Endodermal cell (in vitro differentiated cells): ENCODE measurements at places on chromosomes 3 and 15. TPM values are rescaled to one million over a fixed set of nuclear protein-coding genes. Genes with fewer than 3 reads are reported as not detected.
A peak's percentile ranks its signal among the peaks of the same experiment; 100 is the strongest.

- no peak for DNase-seq
Observed at GRCh38 chr15:68298882-68299381, 21.4 kb downstream of the FEM1B start.

GRCh38 chr15:64536244-64536836 is 76.0 kb downstream of the ZNF609 start:
- no peak for DNase-seq

The OR4M2 gene
- not detected in 2 replicates for total RNA-seq

The KCNAB1 gene
- total RNA-seq: 0.59 and 0.81 TPM in 2 replicates

The WDR93 gene
- 0.24 to 0.40 TPM (median 0.36 TPM) in 3 replicates for total RNA-seq

GRCh38 chr3:2826453-2826852 is 283.7 kb downstream of the IL5RA start:
- DNase-seq: no peak

DNA sequence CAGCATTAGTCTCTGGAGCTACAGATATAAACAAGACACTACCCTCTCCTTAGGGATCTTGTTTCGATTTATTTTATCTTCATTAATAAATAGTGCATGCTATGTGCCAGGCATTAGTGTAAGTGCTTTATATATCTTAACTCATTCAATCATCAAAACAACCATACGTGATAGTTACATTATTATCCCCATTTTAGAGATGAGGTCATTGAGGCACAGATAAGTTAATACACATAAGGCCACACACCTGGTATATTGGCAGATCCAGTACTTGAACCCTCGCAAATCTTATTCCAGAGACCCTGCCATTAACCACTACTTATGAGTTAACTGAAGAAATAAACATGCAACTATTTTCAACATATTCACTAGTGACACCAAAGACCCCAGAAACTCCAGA is 25.7 kb upstream of the NR2F2 start:
- DNase-seq: no peak

DNA sequence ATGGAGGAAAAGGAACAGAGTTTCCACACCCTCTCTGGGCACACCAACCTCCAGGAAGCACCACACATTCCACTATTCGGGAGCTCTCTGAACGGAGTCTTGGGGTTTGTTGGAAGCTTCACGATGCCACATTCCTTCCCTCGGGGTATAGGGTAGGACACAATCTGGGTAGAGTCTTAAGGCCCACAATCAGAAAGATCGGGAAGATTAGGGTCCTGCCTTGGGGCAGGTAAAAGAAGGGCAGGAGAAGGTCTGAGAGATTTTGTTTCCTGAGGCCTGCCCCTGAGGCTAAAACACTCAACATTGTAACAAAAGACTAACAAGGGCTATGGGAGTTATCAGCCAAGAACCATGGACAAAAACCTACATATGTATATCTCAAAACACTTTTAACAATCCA is 89.2 kb upstream of the RAP2B start:
- no peak for DNase-seq

The ACTC1 gene
- 42.5 and 44.9 TPM in 2 replicates for total RNA-seq

The MAP2K1 gene
- total RNA-seq: 72.8 to 148 TPM (median 73.7 TPM) in 3 replicates

The CHST13 gene
- 1.6 and 1.7 TPM in 2 replicates for total RNA-seq

The CADPS gene
- total RNA-seq: 10.4 to 11.7 TPM (median 11.6 TPM) in 3 replicates

The FES gene
- total RNA-seq: 21.7 and 29.9 TPM in 2 replicates

- DNase-seq: no peak
Observed at GRCh38 chr3:149941186-149941585, 29.5 kb downstream of the PFN2 start.

- DNase-seq: no peak
Observed at GRCh38 chr3:46065294-46065705, 38.0 kb upstream of the XCR1 start.

The GPR149 gene
- not detected in 2 replicates for total RNA-seq

The SAXO2 gene
- total RNA-seq: 22.8 to 25.9 TPM (median 23.9 TPM) in 3 replicates

The GNAT1 gene
- total RNA-seq: 0.42 to 2.1 TPM in 2 of 3 replicates, not detected in the other

- no peak for DNase-seq
Observed at GRCh38 chr3:54421943-54422342, 299.6 kb downstream of the CACNA2D3 start.

DNA sequence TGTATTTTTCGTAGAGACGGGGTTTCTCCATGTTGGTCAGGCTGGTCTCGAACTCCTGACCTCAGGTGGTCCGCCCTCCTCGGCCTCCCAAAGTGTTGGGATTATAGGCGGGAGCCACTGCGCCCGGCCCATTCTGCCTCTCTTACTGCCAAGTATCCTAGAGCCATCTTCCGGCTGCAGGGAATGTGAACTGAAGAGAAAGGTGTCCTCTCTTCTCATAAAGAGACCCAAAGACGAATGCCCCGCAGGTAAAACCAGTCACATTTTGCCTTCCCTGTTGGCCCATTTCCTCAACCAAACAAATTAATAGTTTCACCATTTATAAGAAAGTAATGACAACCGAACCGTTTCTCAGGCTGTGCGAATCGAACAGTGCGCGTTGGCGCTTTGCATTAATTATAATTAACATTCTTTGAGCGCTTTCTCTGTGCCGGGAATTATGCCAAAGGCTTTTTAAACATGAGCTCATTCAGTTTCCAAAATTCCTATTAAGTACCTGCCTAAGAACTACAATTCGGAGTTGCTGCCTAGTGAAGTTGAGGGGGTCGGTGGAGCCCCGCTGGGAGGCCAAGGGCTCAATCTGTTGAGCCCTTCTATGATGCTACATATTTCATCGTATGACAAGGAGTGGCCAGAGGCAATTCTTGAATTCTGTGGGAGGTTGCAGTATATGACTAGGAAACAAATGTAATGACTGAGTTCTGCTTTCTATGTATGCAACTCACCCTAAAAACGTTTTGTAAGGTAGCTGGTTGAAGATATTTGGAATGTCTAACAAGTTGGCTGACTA is 819 bp upstream of the RPL24 start:
- no peak for DNase-seq

DNA sequence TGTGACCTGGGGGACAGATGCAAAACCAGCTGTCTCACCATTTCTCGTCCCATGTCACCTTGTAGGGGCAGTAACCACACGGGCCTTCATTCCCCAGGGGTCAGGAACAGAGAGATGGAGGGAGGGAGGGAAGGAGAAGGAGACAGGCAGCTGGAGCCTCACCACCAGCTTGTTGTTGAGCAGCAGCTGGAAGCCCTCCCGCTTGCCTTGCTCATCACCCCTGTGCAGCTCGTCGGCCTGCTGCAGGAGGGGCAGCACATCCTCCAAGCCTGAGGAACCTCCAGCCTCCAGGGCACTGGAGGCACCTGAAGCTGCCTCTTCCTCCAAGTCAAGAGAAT is 10.3 kb downstream of the RMDN3 start:
- no peak for DNase-seq

DNA sequence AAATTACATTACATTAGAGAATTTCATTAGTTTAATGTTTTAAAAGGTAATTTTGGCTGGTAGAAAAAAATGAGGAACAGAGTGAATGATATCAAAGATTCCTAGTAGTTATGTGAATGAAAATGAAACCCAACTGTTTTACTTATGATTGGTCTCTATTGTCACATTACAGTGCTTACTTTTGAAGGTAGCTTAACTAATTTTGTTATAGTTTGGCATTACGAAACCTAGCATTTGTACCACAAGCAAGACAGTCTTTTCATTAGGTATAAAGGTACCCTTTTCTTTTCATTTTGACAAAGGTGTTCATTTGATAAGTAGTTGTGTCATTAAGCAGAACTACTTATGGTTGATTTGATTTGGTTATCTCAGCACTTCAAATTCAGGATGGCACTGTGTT is 6.9 kb downstream of the SELENOT start:
- DNase-seq: no peak

DNA sequence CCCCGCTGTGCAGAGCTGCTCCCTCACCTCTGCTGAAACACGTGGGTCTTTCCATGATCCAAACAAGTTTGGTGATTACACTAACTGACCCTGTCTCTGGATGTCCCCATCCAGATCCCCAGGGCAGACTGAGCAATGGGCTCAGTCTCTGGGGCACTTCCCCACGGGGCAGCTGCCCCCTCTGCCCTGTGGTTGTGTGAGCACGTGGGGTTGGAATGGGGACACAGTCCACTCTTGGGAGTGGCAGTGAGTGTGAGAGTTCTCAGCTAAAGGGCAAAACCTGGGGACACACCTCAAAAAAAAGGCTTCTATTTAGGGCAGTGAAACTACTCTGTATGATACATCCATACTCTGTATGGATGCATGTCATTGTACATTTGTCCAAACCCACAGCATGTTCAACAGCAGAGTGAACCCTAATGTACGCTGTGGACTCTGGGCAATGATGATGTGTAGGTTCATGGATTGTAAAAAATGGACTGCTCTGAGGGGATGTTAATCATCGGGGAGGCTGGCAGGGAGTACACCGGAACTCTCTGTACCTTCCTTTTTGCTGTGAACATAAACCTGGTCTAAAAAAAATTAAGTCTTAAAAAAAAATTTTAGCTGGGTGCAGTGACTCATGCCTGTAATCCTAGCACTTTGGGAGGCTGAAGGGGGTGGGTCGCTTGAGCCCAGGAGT is 49.9 kb upstream of the BLM start:
- no peak for DNase-seq

The DPPA2 gene
- 1.5 to 1.7 TPM (median 1.6 TPM) in 3 replicates for total RNA-seq

DNA sequence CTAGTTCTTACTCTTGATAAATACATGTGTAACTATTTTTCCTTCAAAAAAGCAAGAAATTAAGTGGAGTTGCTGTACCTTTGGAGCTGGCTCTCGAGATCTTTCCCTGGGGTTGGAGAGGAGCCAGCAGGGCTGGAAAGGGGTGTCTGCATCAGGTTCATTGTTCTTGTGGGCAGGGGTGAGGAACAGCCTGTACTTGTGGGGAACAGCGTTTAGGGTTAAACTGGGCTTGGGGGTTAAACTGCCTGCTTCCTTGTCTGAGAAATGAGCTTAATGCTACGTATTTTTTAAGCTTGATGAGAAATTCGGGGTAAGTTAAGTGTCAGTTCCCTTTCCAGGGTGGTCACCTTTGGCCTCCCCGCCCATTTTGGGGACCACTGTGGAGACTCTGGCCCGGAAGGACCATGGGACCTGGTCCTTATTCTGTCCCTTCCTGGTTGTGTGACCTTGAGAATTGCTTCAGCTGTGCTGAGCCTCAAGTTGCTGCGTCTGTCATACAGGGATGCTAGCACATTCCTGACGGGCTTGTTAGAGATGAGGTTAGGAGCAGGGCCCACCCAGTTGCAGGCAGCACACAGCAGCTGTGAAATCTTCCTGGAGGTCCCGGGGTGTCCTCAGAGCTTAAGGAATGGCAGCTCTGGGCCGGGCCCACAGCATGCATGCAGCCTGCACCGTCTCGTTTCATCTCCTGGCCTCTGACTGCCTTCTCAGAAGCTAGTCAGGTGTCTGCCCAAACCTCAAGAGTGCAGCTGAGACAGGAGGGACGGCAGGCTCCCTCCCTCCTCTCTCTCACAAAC is 11.6 kb downstream of the H1-8 start:
- no peak for DNase-seq

DNA sequence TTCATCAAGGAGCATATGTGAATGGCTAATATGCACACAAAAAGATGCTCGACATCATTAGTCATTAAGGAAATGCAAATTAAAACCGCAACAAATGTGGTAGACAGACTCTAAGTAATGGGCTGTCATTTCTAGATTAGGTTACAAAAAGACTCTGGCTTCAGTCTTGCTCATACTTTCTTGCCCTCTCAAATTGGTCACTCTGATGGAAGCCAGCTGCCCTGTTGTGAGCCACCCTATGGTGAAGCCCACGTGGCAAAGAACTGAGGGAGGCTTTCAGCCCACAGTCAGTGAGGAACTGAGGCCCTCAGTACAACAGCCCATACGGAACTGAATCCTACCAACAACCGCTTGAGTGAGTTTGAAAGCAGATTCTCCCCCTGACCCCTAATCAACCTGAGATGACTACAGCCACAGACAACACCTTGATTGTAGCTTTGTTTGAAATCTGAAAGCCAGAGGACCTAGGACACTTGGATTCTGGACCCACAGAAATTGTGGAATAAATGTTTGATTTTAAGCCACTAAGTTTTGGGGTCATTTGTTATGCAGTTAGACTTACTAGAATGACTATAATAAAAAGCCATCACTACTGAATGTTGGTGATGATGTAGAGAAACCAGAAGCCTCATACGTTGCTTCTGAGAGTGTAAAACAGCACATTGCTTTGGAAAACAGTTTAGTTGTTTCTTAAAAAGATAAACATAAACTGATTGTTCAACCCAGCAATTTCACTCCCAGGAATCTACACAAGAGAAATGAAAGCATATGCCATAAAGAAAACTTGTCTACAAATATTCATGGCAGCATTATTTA is 45.7 kb downstream of the EHHADH start:
- no peak for DNase-seq

The LRRN1 gene
- total RNA-seq: 216 and 222 TPM in 2 replicates

The CLDN18 gene
- total RNA-seq: 0.13 and 0.20 TPM in 2 replicates

The MYRIP gene
- 2.2 to 4.3 TPM (median 3.8 TPM) in 3 replicates for total RNA-seq

DNA sequence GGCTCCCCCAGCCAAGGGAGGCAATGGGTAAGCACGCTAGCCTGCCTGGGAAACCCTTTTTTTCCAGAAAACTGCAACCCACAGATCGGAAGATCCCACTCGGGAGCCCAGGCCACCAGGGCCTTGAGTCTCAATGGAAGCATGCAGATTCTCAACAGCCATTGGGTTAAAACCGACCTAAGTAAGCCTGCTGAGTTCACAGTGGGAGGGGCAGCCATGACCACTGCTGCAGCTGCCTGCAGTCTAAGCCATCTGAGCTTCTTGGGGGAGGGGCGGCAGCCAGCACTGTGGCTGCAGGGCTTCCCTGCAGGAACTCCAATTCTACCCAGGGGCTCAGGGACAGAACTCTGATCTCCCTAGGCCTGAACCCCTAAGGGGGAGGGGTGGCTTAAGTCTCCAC is 82.0 kb downstream of the DPPA2 start:
- peak; percentile 77 for DNase-seq
